ENCODE measurements at places on chromosomes 5 and 9.

DNA sequence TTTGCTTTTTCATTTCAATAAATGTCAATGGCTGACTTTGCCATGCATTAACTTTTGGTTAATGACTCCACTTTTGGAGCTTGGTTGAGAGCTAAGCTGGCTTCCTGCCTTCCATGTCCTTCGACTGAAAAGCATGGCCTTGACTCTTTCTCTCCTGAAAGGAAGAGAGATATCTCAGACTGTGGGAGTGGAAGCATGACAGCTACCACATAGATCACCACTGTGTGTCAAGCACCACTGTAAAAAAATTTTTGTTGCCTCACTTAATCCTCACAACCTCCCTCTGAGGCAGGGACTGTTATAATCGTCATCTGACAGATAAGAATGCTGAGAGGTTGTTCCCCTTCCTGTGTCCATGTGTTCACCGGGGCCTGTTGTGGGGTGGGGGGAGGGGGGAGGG is 184.8 kb downstream of the RORB start:
- no peak for DNase-seq

DNA sequence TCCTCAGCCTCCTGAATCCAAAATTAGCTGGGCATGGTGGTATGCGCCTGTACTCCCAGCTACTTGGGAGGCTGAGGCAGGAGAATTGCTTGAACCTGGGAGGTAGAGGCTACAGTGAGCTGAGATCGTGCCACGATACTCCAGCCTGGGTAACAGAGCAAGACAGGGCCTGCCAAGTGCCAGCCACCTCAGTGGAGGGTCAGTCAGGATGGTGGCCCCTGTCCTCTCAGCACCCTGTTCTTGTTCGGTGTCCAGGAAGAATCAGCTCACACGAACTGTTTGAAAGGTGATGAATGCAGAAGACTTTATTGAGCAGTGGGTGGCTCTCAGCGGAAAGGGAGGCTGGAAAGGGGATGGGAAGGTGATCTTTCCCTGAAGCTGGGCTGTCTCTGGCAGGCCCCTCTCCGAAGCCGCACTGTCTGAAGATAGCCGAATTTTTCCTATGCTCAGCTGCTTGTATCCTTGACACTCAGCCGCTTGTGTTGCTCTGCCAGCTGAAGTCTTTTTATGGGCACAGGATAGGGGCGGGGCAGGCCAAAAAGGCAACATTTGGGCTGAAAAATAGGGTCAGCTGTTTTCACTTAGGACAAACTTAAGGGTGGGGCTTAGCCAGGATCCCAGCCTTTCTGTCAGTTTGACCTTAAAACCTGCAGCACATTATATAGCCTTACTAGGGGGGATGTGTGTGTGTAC is 50.9 kb downstream of the UBE2R2 start:
- no peak for DNase-seq

GRCh38 chr5:173291722-173292658 is 36.2 kb downstream of the STC2 start:
- DNase-seq, result no peak

GRCh38 chr5:59829386-59829785 is 64.1 kb downstream of the PDE4D start:
- DNase-seq, result no peak

- DNase-seq, result no peak
Observed at GRCh38 chr5:169650701-169651331, 13.7 kb downstream of the DOCK2 start.

GRCh38 chr9:36940500-36940853 is 93.6 kb downstream of the PAX5 start:
- no peak for DNase-seq

DNA sequence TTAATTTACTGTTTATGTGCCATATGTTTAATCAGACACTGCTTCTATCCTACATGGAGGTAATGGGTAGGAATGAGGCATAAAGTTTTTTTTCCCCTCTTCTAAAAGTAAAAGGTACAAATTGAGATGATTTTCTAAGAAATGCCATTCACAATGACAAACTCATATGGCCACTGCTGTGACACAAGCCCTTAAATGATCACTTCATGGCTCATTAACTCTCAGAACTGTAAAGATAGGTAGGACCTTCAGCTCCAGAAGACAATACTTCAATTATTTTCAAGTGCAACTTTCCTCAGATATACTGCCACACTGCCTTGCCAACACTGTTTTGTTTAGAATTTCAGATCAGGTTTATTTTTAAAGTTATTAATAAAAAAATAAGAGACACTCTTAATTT is 362.9 kb upstream of the ZNF608 start:
- no peak for DNase-seq

Measured in A549 (cell line).